Muscle of leg (tissue), 16 donors: ENCODE measurements at places on chromosomes 16 and 17. TPM values are rescaled to one million over a fixed set of nuclear protein-coding genes. Genes with fewer than 3 reads are reported as not detected.

The SOCS3 gene
- polyA plus RNA-seq = 26.4 TPM

DNA sequence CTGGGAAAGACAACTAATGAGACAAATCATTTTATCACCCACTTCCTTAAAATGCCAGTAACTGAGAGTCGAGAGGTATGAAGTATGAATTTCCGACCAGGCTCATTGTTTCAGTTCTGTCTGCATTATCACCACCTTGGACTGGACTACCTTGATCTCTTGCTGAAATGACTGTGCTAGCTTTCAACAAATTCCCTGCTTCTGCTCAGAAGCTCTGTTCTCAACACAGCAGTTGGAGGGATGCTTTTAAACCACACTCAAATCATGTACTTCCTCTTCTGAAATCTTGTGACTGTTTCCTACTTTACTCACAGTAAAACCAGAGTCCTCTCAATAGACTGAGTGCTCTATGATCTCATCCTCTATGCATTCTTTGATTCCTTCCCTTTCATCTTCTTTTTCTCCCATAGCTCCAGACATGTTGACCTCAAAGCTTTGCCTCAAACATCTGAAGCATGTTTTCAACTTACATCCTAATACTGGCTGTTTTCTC, 195.8 kb downstream of the KCNJ2 start:
- DNase-seq = peak; percentile 53

- DNase-seq = no peak
Observed at GRCh38 chr16:47082099-47082865, 61.5 kb downstream of the NETO2 start.

DNA sequence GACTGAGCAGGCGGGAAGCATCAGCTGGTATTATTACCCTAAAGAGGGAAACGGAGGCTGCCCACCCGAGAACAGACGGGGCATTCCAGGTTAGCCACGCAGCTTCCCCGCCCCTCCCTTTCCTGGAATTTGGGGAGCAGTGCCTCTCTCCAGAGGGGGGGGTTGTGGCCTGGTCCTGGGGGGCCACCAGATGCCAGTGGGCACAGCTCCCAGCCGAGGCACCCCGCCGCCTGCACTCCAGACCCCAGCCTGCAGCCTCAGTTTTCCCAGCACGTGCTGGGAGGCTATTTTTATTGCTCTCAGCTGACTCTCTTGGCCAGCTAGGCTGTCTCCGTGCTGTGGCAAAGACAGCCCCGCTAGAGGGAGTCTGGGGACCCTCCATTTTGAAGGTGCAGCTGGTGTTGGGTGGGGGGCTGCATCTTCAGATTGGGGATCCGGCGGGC, 62.7 kb upstream of the GSE1 start:
- DNase-seq = peak; percentile 74

GRCh38 chr16:10979717-10980601, 35.6 kb downstream of the CLEC16A start:
- peak; percentile 96 for DNase-seq
